Stimulated activated CD4-positive, alpha-beta T cell treated with anti-CD3 and anti-CD28 coated beads, Interleukin-2, amount 100 ng/mL, for 48 hours (primary cell): ENCODE measurements at places on chromosomes 5 and 9.

- no peak for DNase-seq
Measured at GRCh38 chr5:134097211-134097749, 17.2 kb upstream of the TCF7 start.

DNA sequence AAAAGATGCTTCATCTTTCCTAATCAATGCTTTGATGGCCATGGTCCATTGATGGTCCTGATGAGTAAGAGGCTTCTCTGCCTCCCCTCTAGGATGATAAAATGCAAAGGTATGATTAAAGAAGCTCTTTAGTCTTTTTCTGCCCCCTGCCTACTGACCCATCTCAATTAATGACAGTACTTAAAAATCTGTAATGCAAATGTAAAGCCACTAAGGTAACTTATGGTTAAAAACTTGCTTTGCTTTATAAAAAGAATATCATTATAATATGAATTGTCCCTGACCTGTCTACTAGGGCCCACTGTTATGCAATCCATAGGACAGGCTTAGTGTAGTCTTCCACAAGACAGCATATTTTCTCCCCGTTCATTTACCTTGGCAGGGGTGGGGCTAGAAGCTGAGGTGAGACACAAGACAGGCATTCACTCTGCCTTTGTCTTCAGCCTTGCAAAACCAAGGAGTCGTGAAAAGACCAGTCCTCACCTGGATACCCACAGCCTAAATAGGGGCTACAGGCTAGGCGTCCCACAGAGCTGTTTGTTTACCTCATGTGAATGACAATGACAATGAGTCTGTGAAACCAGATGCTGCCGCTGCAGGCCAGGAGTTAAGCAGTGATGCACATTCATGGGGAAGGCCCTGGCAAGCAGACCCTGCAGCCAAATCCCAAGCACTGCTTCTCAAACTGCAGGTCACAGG is 60.4 kb downstream of the BNC2 start:
- DNase-seq, result no peak

- DNase-seq, result no peak
Measured at GRCh38 chr5:61423487-61424145, 91.6 kb downstream of the ZSWIM6 start.

DNA sequence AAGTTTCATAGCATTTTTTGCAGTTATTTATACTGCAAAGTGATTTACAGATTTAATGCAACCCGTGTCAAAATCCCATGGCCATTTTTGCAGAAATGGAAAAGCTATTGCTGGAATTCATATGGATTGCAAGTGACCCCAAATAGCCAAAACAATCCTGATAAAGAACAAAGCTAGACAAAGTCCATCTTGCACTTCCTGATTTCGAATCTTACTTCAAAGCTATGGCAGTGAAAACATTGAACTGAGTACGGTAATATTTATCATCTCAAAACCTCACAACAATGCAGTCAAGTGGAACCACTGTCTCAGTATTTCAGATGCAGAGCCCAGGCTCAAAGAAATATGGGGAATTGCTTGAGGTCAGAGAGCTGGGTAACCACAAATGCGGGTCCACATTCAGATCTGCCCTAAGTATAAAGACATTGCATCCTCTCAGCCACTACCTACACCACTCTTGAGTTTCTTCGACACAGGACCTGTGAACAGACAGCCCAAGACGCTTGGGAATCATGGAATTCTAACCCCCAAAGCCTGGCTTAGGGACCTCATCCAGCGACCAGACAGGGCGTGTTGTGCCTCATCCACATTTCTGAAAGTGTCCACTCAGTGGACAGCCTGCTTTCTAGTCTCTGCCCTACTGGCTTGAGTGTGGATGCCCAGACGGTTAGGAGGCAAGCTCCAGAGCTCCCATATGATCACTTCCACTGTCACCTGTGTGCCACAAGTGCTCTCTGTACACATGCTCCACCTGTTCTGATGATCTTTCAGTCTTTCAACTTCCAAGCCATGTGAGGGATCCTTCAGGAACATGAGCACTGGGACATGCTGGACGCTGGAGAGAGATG is 39.3 kb upstream of the KCNIP1 start:
- DNase-seq, result no peak

- no peak for DNase-seq
Measured at GRCh38 chr5:135654761-135655467, 76.1 kb upstream of the CXCL14 start.

DNA sequence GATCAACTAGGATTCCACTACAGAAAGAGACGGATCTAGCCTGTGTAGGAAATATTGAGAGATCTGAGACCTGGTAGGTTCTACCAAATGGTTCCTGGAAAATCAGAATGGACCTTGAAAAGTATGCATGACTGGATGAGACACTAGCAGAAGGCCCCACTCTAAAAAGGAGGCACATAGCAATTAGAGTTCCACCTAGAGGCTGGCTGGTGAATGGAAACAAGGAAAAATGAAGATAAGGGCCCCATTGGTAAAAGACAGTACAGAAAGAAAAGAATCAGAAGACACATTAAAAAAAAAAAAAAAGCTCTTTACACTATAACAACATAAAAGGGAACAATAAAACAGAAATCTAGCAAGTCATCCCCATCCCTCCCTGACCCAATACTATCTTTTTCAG is 518.5 kb downstream of the NR2F1-AS1 start:
- no peak for DNase-seq

- DNase-seq, result no peak
Measured at GRCh38 chr9:108469654-108470053, 386.1 kb downstream of the ACTL7B start.

DNA sequence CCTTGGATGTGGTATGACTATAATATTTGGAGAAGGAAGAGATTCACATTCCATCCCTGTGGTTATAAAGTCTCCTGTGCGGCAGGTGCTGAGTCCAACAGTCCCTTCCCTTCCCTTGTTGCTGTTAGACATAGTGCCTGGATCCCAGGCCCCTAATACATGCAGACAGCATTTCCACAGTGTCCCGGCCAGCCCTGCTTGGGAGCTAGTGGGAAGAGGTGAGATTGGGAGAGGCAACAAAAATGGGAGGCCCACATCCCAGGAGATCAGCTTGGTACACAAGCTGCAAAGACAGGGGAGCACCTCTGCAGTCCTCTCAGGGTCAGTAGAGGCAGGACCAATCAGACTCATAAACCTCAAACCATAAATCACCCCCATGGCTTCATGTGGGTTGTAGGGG is 3.3 kb upstream of the NEURL1B start:
- DNase-seq, result no peak

DNA sequence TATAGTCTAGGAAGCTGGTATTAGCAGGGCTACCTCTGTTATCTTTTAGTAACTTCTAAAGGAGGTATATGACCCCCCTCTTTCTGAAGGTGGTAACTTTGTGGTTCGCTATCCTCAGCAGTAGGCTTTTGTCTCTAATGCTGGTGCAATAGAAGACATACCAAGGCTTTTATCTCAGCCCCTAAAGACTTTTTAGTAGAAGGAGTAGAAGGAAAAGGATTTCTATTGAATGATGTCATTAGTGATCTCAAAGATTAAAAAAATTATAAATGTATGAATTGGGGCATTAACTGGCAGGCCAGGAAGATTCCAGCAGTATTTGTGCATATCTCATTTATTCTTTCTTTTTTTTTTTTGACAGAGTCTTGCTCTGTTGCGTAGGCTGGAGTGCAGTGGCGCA is 78.2 kb downstream of the RAI14 start:
- no peak for DNase-seq

GRCh38 chr5:1329111-1329579 is 15.8 kb downstream of the CLPTM1L start:
- no peak for DNase-seq

- no peak for DNase-seq
Measured at GRCh38 chr5:97478483-97478882, 295.4 kb upstream of the RIOK2 start.

DNA sequence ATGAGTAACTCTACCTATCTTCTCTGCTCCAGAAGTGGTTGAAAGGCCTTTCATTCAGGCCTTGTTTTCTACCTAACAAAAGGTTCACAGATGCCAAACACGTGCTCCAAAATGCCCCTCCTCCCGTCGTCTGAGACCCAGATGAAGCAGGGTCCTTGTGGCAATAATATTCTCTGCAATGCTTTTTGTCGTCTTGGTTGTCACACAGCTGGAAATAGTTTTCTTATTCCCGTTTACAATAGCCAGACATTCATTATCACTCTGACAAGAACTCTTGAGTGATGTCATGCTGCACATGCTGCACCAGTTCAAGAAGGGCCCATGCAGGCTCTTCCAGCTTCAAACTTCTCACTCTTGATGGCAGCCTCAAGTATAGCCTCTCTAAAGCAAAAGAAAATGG is 7.8 kb downstream of the LPAR1 start:
- DNase-seq, result no peak

DNA sequence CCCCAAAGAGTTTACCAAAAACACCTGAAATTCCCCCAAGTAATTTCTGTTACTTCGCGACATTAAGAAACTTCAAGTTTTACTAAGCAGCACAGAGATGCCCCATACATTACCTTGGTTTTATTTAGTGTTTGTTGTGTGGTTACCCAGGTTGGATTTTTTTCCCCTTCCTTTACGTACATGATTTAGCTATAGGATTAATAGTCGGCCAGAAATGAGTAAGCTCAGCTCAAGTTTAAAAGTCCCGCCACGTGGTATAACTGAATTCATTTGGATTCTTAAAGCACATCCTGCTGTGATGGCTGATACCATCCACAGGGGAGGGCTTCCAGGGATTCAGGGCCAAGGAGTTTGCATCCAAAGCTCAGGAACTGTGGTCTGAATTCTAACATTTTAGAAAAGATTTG is 75.9 kb downstream of the DAP start:
- no peak for DNase-seq

- DNase-seq, result no peak
Measured at GRCh38 chr5:78613756-78614155, 34.8 kb downstream of the LHFPL2 start.

DNA sequence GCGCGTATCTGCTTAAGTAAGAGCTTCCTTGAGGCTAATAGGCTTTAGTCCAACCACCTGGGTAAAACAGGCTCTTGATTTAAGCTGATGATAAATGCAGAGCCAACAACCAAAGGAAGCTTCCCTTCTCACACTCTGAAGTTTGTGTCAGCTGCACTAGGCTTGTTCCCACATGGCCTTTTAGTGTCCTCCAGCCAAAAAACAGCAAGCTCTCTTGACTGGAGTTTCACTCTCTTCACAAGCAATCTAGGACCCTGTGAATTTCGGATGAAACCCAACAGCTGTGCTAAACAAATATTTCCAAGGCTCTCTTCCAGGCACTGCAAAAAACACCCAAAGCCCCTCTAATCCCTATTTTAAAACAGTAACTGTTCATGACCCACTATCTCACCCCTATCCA is 63.9 kb downstream of the SAXO1 start:
- no peak for DNase-seq

GRCh38 chr5:111502956-111503355 is 9.4 kb downstream of the STARD4 start:
- DNase-seq, result no peak

- DNase-seq, result no peak
Measured at GRCh38 chr9:109346904-109347303, 26.0 kb upstream of the EPB41L4B start.
